ENCODE measurements at places on chromosomes 7 and 10.

DNA sequence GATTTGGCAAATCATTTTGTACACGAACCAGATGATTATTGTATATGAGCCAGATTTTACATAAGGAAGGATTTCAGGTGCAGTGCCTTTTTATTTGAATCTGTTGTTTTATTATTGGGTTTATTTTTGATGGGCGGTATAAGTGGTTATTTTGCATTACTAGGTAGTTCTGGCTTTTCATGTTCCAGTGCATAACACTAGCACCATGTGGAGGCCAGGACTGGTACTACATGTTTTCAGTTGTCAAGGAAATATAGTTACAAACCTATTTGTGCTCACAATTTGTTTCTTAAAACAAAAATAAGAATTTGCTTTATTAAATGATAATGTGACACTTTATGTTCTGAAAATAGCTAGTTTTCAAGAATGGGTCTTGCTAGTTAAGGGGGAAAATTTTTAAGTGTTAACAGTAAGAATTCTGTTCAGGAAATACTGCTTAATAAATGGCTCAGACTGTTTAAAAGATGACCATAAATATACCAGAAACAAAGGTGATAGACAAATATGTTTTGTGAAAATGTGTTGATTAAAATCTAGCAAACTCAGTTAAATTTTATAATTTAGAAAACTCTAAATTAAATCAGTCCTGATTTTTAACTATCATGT lies 7.1 kb upstream of the SEMA3E start:
- DNase-seq, result peak; percentile 52

- DNase-seq, result no peak
These were observed 48.0 kb upstream of the DAGLB start for GRCh38 chr7:6495597-6496262.

DNA sequence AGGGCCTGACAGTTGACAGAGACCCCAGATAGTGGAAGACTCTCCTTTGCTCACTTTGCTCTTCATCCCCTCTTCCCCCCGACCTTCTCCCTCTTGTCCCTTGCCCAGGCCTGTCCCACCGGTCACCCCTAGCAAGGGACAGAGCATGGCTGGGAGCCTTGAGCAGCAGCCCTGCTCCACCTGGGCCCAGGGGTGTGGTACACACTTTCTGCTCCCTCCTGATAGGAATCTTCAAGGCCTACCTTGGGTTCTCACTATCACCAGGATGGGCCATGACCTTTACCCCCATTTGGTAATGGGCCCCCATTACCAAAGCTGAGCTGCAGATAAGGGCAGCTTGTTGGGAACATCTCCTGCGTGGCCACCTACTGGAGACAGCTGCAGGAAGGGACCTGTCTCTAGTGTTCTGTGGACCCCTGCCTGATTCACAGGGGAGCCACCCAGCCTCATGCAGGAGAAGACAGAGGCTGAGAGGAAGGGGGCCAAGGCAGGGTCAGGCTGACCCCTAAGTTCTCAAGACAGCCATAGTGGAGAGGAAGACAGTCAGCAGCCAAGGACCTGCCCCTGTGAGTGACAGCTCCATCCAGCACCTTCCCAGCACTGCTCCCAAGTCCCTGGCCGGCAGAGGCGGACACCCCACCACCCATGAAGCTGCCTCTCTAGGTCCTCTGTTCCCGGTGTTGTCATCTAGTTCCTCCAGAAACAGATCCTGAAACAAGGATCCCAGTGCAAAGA lies 913 bp upstream of the NPC1L1 start:
- DNase-seq, result no peak

DNA sequence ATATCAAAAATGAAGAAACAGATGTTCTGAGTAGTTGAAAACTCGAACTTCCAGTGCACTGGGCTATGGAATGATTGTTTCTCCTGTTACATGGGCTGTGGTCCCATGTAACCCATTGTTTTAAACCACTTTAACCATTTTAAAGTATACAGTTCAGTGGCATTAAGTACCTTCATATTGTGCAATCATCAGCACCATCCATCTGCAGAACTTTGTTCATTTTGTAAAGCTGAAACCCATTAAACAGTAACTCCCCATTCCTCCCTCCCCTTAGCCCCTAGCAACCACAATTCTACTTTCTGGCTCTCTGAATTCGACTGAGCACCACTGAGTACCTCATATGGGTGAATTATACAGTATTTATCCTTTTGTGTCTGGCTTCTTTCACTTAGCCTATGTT lies 217.4 kb downstream of the LRMDA start:
- DNase-seq, result no peak

DNA sequence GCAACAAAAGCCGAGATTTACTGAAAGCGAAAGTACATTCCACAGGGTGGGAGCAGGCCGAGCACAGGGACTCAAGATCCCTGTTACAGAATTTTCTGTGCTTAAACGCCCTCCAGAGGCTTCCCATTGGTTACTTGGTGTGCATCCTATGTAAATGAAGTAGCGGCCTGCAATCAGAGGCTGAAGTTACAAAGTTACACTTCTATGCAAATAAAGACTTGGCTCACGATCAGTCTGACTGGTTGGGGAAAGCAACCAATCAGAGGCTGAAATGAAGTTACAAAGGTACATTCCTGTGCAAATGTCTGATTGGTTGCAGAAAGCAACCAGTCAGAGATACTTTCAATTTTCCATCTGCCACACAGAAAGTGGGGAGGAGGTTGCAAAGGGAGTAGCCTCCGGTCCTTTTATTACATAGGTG lies 4.1 kb downstream of the ACBD7 start:
- DNase-seq, result peak; percentile 1

GRCh38 chr10:76126607-76127527 lies 695.4 kb downstream of the LRMDA start:
- no peak for DNase-seq

GRCh38 chr7:29557954-29558353 lies 5.7 kb upstream of the PRR15 start:
- DNase-seq, result no peak

DNA sequence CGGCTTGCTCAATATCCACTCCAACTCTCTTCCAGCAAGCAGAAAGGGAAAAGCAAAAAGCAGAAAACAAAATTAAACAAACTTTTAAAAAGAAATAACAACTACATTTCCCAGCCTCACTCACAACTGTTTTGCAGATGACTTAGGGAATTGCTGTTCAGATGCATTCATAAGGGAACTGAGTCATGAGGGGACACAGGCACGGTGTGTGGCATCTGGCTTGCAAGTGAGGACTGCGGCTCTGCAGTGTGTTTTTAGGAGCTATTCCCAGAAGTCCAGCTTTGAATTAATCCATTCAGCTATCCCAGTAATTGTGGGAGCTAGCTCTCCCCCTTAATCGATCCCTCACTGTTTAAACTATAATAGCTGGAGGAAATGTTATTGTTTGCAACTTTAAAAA lies 30.3 kb downstream of the PTN start:
- no peak for DNase-seq

GRCh38 chr7:128666200-128666599 lies 5.9 kb upstream of the GARIN1A start:
- no peak for DNase-seq

DNA sequence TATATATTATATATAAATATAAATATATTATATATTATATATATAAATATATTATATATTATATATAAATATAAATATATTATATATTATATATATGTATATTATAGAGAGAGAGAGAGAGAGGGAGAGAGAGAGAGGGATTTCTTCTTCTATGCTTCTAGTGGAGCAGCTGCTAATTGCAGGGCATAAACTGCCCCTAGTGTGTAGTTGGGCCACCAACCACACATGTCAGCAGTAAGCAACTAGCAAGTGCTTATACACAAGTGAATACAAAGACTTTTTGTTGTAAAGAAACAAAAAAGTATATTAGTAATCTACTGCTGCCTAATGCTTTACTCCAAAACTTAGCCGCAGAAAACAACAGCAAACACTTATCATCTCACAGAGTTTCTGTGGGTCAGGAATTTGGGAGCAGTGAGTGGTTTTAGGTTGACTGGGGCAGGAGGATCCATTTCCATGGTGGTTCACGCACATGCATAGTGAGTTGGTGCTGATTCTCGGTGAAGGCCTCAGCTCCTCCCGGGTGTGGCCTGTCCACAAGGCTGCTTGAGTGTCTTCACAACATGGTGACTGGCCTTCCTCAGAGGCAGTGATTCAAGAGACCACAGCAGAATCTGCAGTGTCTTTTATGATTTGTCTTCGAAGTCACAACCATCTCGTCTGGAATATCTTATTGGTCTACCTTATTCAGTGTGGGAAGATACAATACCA lies 25.5 kb upstream of the BAG3 start:
- no peak for DNase-seq

DNA sequence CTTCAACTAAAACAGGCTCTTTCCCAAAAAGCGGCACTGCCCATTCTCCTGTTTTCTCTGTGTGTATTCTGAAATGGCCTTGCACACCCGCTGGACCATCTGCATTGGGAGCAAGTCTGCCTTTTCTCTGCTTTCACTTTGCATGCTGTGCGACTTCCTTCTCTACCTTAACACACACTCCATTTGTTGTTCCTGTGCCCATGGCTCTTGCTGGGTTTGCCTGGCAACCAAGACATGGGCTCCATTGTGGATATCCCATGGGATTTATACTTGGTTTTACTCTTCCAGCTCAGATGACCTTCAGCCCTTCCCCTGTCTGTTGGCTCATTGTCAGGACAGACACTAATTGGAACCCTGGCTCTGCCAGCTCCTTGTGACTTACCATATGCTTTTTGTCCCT lies 465.3 kb downstream of the REEP3 start:
- no peak for DNase-seq

DNA sequence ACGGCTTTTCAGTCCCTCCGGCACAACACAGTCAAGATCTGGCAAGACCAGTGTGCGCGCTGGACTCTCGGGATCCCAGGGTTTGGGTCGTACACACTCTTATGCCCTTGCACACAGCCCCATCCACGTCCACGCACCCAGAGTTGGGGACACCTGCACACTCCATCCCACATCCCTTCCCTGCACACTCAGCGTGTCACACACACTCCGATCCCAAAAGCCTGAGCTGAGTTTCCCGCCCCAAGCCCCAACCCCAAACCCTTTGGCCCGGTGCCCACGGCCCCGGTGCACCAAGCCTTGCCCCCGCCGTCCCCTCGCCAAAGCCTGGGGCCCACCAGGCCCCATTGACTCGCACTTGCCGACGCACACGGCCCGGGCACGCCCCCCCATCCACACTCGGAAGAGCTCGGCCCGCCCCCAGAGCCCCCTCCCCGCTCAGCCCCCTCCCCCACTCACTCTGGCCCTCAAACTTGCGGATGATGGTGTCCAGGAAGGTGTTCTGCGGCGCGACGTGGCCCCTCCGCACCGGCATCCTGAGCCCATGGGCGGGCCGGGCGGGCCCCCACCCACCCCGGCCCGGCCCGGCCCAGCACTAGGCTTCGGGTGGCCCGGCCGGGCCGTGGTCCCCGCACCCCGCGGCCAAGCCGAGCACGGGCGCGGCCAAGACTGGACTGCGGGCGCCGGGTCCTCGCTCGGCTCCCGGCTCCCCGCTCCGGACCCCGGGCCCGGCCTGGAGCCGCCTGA lies 567 bp downstream of the KCNH2 start:
- no peak for DNase-seq

- no peak for DNase-seq
These were observed 95.8 kb downstream of the CFAP58 start for GRCh38 chr10:104449391-104449790.

- DNase-seq, result no peak
These were observed 299.8 kb downstream of the CAMK1D start for GRCh38 chr10:12649012-12649584.

- no peak for DNase-seq
These were observed 117.6 kb upstream of the DPP6 start for GRCh38 chr7:153934629-153935028.

DNA sequence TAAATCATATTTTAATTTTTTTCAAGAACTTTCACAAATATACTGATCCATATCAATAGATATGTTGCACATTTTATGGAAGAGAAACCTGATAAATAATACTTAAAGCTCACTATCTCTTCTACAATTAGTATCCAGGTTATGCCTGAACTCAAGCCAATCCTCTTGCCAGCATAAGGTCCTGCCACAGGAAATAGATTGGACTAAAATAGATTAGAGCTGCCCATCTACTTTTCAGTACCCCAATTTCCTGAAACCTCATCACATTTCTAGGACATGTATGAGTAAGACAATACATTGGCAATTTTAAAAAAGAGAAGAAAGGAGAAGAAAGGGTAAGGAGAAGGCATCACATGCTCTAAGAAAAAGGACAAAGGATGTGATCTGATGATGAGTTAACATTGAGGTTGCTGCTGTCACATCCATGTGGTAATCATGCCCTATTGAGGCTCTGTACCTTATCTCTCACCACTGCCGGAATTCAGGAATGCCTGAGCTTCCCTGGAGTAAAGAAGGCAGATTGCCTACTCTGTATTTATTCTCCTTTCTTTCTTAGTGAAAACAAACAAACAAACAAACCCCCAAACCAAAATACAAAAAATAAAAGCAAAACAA lies 199.7 kb downstream of the ANK3 start:
- no peak for DNase-seq

DNA sequence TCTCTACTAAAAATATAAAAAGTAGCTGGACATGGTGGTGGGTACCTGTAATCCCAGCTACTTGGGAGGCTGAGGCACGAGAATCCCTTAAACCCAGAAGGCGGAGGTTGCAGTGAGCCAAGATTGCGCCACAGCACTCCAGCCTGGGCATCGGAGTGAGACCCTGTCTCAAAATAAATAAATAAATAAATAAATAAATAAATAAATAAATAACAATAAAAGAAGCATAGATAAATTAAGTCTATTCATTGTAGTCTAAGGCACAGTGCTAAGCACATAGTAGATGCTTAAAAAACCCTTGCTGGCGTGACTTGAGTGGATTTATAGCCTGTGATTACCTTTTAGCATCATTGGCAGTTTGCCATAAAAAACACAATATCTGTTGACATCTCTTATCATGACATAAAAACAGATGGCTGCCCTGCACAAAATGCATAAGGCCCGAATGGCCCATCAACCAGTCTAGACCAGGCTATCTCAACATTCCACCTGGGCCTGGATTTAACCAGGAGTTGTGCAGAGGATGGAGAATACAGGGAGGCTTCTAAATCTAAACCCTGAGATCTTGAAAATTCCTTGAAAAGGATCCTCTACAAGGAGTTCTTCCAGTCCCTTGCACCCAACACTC lies 94.9 kb downstream of the PRLHR start:
- DNase-seq, result no peak

- no peak for DNase-seq
These were observed 22.2 kb downstream of the SGCE start for GRCh38 chr7:94633687-94634086.

DNA sequence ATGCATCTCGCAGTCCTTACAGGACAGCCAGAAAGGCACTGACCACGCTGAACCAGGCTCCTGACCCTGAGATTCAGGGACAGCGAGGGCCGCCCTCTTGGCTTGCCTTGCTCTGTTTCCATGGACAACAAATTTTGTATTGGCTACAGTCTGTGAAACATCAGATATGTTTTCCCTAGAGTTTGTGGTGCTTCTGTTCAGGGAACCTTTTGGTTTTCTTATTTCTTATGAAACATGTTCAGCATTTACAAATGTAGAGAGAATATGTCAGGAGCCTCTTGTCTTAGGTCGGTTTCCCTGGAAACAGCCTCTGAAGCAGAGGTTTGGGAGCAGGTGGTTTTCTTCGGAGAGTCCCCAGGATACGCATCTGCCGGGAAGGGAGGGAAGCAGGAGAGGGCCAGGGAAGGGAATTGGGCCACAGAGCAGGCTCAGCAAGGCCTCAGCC lies 260.1 kb downstream of the CCDC3 start:
- no peak for DNase-seq

GRCh38 chr7:154953006-154953684 lies 49.8 kb downstream of the PAXIP1 start:
- DNase-seq, result no peak

- no peak for DNase-seq
These were observed 18.4 kb upstream of the DIP2C start for GRCh38 chr10:707861-708260.

- DNase-seq, result no peak
These were observed 289.3 kb upstream of the PODXL start for GRCh38 chr7:131845573-131846314.

- DNase-seq, result no peak
These were observed 123.6 kb upstream of the ANK3 start for GRCh38 chr10:60513281-60513680.

Data from NCI-H1105 (cell line).